Muscle of leg (tissue), 16 donors: ENCODE measurements at places on chromosomes 3 and 15. TPM values are rescaled to one million over a fixed set of nuclear protein-coding genes. Genes with fewer than 3 reads are reported as not detected.

OR5K2 gene
- not detected for total RNA-seq

GRCh38 chr3:60856257-60857046 lies 394.8 kb downstream of the FHIT start:
- H3K27ac ChIP-seq = no peak overlapping the region
- DNase-seq = no peak
- H3K36me3 ChIP-seq = no peaks in the 10 kb centered on the region

GRCh38 chr3:15043408-15044171 lies 21.5 kb downstream of the MRPS25 start:
- no peaks in the 10 kb centered on the region for H3K4me1 ChIP-seq
- no peak overlapping the region for H3K27ac ChIP-seq
- no peaks in the 10 kb centered on the region for H3K27me3 ChIP-seq
- DNase-seq = no peak
- no peak overlapping the region for H3K4me3 ChIP-seq

DNA sequence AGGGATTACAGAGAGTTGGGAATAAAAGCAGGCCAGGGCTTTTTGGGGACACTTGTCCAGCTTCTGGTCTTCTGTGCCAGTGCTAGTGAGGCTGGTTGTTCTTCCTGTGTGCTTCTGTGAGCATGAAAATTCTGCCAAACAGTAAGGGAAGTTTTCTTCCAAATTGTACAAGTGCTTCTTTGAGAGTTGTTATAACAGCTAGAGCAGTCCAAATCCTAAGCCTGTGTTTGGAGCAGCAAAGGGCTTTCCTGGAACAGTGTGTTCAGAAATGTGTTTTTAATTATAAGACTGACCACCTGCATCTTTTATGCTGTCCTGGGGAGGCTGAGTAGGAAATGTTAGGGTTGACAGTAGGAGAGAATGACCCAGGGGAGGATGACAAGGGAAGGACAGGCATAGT lies 223.0 kb upstream of the P2RY1 start:
- no peaks in the 10 kb centered on the region for H3K4me1 ChIP-seq
- no peaks in the 10 kb centered on the region for H3K27me3 ChIP-seq
- H3K4me3 ChIP-seq = no peak overlapping the region
- no peaks in the 10 kb centered on the region for H3K36me3 ChIP-seq
- H3K27ac ChIP-seq = no peak overlapping the region
- peak; percentile 83 for DNase-seq
